ENCODE measurements at places on chromosomes 2 and 18.

- peak; percentile 60 for DNase-seq
Measured at GRCh38 chr18:3703732-3704176, 253.8 kb downstream of the TGIF1 start.

DNA sequence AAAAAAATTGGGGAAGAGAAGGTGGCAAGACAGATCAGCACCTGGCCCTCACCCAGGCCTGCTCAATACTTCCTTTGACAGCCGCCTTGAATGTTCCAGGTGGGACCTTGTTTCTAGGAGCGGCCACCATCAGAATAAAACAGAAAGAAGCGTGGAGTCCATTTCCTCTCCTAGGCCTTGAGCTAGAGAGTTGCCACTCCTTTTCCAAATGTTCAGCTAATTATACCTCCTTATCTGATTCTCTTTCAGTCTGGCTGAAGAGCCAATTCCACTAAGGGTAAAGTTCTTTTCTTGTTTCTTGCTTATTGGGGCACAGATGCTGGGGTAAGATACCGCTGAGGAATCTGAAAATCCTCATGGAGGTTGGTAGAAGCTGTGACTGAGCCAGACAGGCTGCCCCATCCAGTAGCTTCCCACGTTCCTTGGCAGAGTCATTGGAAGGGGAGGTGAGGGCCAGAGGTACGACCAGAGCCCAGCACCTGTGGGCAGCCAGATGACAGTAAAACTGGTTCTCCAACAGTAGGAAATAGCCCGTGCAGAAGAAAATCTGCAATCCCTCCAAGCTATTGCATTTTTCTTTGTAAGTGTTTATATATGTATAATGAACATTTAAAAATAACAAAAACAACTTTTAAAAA is 51.5 kb downstream of the PLB1 start:
- no peak for DNase-seq

- DNase-seq, result peak; percentile 20
Measured at GRCh38 chr2:212227755-212228154, 310.8 kb downstream of the ERBB4 start.

- DNase-seq, result no peak
Measured at GRCh38 chr18:24754583-24755253, 294.3 kb downstream of the HRH4 start.

GRCh38 chr2:88696611-88697010 is 5.1 kb downstream of the RPIA start:
- no peak for DNase-seq

DNA sequence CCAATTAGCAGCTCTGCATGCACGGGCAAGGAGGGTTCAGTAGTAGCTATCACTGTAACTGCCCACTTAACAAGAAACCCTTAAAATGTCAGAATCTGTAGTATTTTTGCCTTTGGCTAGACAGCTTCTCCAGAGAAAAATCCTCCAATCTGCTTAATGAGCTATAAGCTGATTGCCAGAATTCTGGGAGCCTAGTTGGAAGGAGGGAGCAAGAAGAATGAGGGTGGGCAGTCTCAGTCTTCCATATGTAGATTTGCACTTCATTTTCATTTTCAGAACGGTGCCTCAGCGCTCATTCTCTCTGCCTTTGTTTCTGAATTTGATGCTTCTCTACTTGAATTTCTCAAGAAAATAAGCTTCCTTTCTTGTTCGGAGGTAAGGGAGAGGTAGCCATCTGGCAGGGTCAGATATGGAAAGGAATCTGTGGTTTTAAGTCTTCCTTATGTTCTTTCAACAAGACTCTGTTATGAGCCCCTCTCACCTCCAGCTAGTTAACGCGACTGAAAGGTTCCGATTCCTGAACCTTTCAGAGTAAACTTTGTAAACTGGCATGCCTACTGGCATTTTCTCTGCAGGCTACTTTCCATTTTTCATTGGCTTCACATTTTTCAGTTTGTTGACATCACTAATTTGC is 53.5 kb downstream of the HNRNPLL start:
- no peak for DNase-seq

DNA sequence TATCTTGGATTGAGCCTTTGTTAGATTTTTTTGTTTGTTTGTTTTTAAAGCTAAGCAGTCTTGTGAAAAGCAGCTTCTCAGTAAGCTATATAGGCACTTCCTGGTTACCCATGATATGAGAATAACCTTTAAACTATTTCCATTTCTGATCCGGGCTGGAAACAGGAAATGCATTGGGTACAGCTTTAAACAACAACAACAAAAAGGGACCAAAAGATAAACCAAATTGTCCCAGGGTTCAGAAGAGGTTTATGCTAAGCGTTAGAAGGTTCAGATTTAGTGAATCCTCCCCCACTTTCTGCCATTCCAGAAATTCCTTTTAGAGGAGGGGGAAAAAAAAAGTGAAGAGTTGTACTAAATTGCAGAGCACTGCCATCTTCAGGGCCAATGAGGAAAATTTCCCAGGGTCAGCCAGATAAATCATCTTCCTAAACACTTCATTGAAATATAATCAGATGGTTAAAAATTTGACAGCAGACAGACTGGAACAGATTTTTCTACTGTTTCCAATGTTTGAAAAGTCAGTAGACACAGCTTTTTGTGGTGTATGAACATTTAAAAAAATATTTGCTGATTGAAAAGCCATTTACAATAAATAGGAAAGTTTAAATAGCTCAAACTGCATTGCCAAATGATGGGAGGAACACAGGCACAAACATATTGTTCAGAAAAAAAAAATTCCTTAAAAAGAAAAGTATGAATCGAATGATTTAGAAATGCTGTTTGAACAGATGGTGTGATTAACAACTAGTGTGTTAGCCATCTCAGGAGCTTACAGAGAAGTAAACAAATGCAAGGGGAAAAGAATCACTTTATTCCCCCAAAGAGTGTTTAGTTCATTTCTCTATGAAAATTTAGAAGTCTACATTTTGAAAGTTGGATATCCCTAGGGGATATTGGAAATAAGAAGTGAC is 189.9 kb upstream of the TANK start:
- peak; percentile 69 for DNase-seq

GRCh38 chr2:180747728-180748127 is 232.7 kb upstream of the UBE2E3 start:
- no peak for DNase-seq

DNA sequence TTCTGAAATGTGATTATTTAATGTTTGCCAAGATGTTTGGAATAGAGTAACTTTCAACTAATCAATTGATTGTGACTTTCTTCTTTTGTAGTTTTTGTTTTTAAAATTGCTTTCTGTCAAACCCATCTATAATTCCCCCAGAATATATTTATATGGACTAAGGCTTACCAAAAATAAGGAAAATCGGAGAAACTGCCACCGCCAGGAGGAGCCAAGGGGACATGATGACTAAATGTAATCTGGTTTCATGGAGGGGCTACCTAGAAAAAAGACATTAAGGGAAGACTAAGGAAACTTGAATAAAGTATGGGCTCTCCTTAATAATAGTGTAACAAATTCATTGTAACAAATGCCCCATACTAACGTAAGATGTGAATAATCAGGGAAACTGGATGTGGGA is 19.5 kb downstream of the BOLA3 start:
- no peak for DNase-seq

GRCh38 chr18:79950515-79951341 is 725 bp downstream of the SLC66A2 start:
- no peak for DNase-seq

GRCh38 chr2:223915071-223915470 is 30.1 kb downstream of the WDFY1 start:
- no peak for DNase-seq

GRCh38 chr18:78721238-78721875 is 258.3 kb upstream of the SALL3 start:
- no peak for DNase-seq
